Hypothalamus (tissue), 51 donors: ENCODE measurements at places on chromosomes 3 and 15.

DNA sequence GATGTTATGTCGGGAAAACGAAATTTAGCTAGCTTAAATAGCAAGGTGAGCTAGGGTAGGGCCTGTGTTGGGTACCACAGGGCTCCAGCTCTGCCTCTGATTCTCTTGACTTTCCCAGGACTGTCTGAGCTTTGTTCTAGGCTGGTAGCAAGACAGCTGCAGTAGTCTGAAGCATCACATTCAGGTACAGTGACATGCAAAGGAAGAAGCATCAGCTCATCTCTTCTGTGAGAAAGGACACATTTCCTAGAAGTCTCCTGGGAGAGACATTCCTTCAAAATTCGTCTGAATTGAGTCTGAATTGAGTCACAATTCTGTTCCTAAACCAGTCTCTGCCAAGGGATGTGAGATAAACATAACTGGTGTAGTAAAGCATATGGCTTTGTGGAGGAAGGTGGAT is 8.5 kb upstream of the UBXN7 start:
- DNase-seq: no peak

GRCh38 chr3:59408047-59408624 is 358.3 kb upstream of the CFAP20DC start:
- no peak for DNase-seq

DNA sequence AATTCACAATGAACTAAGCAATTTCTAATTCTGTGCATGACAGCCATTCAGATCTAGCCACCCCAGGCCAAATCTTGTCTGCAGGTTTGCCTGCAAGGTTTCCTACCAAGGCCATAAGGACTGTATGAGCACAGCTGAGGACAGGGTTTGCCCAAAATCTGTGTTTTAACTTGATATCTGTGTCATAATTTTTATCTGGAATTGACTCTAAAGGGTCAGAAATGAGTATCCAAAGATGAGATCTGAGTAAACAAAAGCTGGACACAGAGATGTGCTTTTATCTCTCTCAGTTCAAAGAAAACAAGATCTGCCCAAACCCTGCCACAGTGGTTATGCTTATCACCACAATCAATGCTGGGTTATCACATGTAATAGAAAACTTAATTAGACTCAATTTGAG is 154.6 kb upstream of the COL8A1 start:
- DNase-seq: no peak

DNA sequence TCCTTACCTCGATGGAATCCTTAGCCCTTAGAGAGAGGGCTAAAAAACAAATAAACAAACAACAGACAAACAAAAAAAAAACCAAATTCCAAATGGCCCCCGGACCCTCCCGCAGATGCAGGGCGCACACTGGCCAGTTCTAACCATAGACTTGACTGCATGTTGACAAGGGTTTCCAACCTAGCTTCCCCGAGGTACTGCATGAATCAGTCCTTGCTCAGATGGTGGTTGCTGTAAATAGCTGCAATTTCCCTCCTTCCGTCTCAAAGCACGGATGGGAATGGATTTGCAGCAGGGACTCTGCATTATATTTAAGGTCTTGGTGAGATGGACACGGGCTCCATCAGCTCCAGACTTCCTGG is 162.8 kb downstream of the CD47 start:
- no peak for DNase-seq

- no peak for DNase-seq
Measured at GRCh38 chr3:10547413-10547812, 42.0 kb upstream of the ATP2B2 start.

DNA sequence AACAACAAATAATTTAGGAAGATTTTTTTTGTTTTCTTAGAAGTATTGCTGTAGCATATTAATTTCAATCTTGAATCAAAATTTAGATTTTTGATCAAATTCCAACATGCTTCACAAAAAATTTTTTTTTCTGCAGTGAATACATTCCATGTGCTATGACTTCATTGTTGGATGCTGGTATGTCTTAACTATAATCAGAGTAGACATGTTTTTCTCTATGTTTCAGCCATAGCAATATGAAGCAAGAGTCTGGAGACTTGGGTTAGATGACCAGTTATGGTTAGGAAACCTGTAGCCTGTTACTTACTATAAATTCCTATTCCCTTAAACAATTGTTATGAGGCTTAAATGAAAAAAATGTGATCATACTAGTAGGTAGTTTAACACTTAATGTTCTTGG is 176.1 kb upstream of the CHL1 start:
- no peak for DNase-seq

GRCh38 chr3:26591926-26592325 is 30.6 kb upstream of the LRRC3B start:
- no peak for DNase-seq

DNA sequence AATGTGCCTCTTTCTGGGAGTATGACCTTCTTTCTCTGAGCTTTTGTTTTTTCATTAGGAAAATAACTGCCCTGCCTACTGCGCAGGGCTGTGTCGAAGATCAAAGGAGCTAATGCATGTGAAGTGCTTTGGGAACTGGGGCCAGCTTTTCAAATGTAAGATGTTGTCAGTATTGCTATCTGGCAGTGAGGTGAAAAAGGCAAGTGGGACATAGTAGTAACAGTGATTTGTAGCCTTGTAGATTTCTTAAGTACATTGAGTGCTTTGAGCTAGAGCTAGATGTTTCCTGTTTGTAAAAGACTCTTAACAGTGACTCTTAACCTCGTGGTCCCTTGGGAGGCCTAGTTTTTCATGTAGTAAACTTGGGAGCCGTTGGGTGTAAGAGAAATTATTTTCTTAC is 126.5 kb downstream of the ECT2 start:
- no peak for DNase-seq

- DNase-seq: no peak
Measured at GRCh38 chr15:76932135-76932966, 802 bp downstream of the RCN2 start.

DNA sequence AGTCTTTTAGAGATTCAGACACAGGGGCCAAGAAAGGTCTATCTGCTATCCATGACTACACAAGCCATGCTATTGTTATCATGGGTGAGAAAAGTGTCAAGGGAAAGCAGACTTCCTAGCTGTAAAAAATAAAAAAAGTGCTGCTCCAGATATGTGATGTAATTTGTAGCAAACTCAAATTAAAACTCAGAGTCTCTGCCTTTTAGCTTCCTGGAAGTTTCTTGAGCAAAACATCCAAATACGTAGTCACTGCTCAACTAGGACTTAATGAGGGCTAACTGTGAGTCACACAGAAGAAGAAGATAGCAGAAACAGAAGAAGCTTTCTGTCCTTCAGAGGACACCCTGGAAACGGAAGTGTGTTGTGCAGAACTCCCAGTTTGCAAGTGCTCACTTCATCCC is 393.4 kb upstream of the NR2F2 start:
- no peak for DNase-seq

DNA sequence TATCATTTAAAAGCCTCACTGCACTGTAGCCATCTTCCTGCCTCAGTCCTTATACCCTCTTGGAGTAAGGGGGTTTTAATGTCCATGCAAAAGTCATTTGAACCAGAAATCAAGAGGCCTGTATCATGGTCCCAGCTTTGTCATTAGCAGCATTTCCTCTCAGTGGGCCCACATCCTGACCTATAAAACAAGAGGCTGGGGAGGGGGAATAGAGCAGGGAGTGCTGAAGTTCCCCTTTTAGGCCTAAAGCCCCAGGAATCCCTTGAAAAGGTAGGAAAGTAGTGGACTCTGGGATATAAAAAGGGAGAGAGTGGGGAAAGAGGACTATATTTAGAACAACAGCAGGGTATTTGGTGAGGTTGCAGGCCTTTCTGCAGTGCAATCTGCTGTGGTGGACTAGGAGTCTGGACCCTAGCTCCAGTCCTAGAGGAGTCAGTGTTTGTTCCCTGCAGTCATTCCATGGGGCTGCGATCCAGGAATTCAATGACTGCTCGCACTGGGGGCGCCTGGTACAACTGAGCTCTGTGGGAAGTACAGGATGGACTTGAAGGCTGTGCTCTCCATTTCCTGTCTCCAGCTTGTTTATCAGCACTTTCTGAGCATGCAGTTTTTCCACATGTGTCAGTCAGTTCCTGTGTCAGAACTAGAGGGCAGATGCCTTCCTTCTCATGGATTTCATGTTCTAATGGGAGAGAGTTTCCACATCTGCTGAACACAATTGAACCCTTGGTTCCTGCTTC is 46.8 kb downstream of the PDHB start:
- DNase-seq: peak; percentile 10

GRCh38 chr3:61030469-61031035 is 220.7 kb downstream of the FHIT start:
- no peak for DNase-seq

DNA sequence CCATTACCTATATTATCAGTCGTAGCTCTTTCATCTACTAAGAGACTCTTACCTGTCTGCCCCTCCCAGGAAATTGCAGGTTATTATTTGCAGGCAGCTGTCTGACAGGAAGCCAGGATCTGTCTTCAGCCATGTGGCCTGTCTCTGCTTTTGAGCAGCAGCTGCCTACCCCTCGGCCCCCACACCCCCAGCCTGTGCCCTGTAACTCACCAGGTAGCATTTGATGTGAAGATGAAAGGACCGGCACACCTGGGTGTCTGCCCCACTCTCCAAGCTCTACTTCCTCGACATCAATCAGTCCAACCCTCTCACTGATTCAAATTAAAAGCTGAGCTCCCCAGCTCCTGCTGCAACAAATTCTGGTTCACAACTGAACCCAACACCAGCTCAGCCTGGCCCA is 197.2 kb upstream of the CTNNB1 start:
- DNase-seq: no peak

DNA sequence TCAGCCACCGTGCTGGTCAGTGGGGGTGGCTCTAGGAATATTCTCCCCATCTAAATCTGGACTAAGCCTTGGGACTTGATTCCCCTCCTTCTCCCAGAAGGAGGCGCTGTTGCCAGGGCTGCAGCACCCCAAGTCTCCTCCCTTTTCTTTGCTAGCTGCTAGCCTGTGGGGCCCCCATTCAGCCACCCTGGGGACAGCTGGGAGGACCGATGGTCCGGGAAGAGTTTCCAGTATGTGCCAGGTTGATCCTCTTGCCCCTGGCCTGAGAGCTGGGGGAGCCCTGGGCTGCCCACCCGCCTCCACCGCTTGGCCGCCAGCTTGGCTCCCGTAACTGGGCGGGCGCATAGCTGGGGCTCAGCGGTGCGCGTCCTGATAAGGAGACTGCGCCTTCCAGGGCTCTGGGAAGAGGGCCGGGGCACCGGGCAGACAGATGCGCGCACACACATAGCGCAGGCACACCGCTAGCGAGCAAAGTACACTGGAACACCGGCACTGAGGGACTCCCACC is 4.2 kb downstream of the SMAD6 start:
- no peak for DNase-seq

DNA sequence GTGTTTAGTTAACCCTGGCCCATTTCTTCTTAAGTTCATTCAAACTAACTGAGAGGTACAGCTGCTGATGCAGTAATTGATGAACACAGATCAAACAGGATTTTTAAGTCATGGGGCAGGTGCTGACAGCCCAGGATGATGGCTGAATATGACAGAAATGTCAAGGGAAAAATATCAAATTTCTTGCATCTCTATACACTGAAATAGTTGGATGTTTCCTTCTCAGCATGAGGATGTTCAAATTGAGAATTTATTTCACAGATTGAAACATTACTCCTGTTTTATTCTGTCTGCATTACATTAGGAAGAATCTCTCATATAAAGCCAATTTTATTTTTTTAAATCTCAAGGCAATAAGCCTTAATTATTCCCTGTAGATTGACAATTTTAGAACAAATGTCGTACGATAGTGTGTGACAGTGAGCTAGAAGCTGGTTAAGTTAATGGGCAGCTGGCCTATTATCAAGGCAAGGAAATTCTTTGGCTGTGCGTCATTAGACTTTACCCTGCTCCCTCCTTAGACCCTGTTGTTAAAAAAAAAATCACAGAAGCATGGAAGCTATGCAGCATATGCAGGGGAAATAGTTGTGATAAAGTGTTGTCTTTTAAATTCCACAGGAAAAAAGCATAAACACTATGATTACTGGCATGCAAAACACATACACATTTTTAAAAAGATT is 183.8 kb upstream of the KCNMB2 start:
- DNase-seq: no peak

GRCh38 chr3:175260145-175260794 is 401.1 kb downstream of the NAALADL2 start:
- no peak for DNase-seq

GRCh38 chr15:40960925-40961324 is 7.7 kb downstream of the CHAC1 start:
- DNase-seq: no peak

DNA sequence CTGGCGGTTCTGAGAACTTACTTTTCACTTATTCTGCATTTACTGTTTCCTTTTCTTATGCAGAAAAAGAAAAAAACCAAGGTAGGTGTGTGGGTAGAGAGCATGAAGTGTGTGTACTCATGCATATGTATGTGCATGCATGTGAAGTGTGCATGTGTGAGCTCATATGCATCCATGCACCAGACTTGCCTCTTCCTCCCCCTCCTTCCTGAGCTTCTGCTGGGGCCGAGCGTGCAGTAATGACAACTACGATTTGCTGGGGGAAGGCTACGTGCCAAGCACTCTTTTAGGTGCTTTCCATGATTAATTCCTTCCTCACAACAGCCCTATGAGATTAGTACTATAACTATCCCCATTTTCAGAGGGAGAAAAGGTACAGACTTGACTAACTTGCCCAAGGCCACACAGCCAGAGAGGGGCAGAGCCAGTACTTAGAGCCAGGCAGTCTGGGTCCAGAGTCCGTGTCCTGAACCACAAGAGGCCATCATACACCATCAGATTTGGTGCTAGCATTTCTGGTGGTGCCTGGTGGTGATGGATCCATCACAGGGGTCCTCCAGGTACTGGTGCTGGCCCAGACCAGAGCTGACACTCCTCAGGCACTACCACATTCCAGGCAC is 46.7 kb downstream of the CAPN3 start:
- DNase-seq: peak; percentile 32

- DNase-seq: no peak
Measured at GRCh38 chr3:126816298-126816697, 112.3 kb downstream of the CHCHD6 start.

GRCh38 chr3:46096336-46096735 is 69.1 kb upstream of the XCR1 start:
- DNase-seq: no peak

DNA sequence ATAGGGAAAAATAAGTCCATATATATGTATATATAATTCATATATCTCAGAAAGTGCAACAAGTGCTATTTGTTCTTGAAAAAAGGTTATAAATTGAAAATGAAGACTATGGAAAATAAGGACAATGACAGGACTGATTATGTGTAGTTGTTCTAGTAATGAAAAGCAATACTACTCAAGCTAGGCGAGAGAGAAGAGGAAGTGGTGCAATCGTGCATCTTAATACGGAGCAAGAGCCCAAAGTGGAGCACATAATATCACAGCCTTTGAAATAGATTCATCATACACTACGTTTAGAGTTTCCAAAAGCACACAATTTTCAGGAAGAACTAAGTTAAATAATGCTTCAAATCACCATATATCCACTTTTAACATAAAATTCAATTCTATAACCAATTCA is 87.9 kb downstream of the ULK4 start:
- DNase-seq: no peak

DNA sequence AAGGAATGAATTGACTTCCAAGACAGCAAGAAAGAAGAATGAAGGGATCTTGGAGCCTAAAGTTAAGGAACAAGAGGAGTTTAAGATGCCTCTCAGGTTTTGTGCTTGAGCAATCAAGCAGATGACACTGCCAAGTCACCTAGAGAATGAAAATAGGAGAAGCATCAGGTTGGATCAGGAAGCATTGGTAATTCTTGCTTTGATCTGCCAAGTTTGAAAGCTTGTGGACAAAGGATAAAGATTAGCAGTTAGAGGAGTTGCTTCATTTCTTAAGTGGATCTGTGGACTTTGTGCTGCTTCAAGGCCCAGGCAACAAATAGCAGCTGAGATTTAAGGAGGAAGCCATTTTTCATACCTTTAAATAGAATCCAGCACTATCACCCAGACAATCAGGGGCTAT is 35.6 kb downstream of the FRMD5 start:
- DNase-seq: no peak
